Activated CD4-positive, alpha-beta T cell treated with anti-CD3 and anti-CD28 coated beads, Interleukin-2, amount 10 ng/mL, durations not matched to agents 24 days and 14 days (primary cell): ENCODE measurements at places on chromosomes 4 and X. TPM values are rescaled to one million over a fixed set of nuclear protein-coding genes. Genes with fewer than 3 reads are reported as not detected.

The MAP3K15 gene
- total RNA-seq: 0.31 and 0.37 TPM in 2 replicates

The DCAF12L2 gene
- total RNA-seq: not detected in 2 replicates

The NUDT10 gene
- total RNA-seq: 0.28 and 0.51 TPM in 2 replicates

The TMPRSS11D gene
- total RNA-seq: not detected in 2 replicates

The CASK gene
- total RNA-seq: 16.4 and 19.3 TPM in 2 replicates

GRCh38 chr4:85700362-85700761 lies 225.4 kb downstream of the ARHGAP24 start:
- H3K4me1 ChIP-seq: no peaks in the 10 kb centered on the region
- H3K27ac ChIP-seq: no peak overlapping the region
- H3K36me3 ChIP-seq: no peaks in the 10 kb centered on the region
- DNase-seq: no peak

DNA sequence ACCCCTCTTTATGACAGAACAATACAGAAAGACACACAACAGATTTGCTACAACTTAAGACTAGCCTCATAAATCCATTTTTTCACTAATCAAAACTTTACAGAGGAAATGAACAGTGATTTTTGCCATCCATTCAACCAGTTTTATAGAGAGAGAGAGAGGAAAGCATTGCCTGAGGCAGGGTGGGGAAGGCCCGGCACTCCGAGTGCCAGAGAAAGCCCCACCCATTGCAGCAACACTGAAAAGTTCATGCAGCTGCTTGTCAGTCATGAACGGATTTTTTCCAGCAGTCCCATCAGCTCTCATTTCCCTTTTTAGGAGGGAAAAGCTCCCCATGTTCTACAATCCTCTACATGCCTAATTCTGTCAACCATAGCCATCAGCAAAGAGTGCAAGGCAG lies 236.9 kb downstream of the CHIC1 start:
- no peak overlapping the region for H3K27ac ChIP-seq
- no peak overlapping the region for H3K4me3 ChIP-seq
- no peak for DNase-seq
- H3K4me1 ChIP-seq: no peaks in the 10 kb centered on the region

GRCh38 chrX:45598861-45599260 lies 398.2 kb upstream of the DIPK2B start:
- H3K4me3 ChIP-seq: no peak overlapping the region
- no peaks in the 10 kb centered on the region for H3K36me3 ChIP-seq
- H3K4me1 ChIP-seq: no peaks in the 10 kb centered on the region

DNA sequence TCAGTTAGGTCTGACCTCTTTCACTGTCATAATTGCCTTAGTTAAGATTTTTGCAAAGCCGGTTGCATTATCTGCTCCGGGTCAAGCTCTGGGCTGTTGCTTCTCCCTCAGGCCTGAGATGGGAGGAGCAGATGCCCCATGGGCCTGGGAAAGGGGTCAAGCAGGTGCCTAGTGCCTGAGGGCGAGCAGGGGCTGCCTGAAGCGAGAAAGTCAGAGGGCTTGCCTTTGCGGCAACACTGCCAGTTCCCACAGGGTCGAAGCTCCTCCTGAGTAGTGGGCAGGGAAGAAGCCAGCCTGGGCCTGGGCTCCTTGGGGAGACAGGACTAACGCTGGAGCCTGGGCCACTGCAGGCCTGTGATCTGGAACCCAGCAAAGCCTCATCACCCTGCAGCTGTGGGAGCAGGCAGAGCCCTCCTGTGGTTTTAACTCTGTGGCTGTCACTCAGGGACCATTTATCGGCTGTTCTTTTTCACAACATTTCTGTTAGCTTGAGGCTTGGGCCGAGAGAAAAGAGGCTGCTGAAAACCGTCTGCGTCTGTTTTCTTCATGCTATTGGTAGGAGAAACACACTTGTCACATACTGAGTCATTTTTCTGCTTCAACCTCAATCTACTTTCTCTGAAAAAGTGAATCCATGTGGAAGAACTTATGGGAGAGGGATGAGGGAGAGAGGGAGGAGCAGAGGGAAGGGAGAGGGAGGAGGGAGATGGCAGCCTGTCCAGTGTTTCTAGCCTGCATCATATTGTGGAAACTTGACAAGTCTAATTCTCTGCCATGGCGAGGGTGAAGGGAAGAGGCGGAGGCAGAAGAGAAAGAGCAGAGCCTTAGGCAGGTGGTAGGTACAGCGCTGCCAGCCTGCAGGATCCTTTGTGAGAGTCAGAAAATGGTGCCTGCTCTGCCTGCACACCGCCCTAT lies 68.4 kb downstream of the RHOH start:
- H3K27me3 ChIP-seq: no peaks in the 10 kb centered on the region
- peak; percentile 66 for DNase-seq
- peaks cover 2% of the 10 kb centered on the region for H3K36me3 ChIP-seq

GRCh38 chr4:173736840-173737239 lies 206.8 kb upstream of the HAND2 start:
- no peaks in the 10 kb centered on the region for H3K36me3 ChIP-seq
- H3K4me3 ChIP-seq: no peak overlapping the region
- H3K27ac ChIP-seq: no peak overlapping the region
- no peaks in the 10 kb centered on the region for H3K4me1 ChIP-seq

GRCh38 chrX:110201799-110202198 lies 116.1 kb downstream of the AMMECR1 start:
- no peak overlapping the region for H3K27ac ChIP-seq
- no peak overlapping the region for H3K4me3 ChIP-seq
- peaks cover 6% of the 10 kb centered on the region for H3K4me1 ChIP-seq
- DNase-seq: no peak
- peaks cover 10% of the 10 kb centered on the region for H3K36me3 ChIP-seq
- no peaks in the 10 kb centered on the region for H3K27me3 ChIP-seq

DNA sequence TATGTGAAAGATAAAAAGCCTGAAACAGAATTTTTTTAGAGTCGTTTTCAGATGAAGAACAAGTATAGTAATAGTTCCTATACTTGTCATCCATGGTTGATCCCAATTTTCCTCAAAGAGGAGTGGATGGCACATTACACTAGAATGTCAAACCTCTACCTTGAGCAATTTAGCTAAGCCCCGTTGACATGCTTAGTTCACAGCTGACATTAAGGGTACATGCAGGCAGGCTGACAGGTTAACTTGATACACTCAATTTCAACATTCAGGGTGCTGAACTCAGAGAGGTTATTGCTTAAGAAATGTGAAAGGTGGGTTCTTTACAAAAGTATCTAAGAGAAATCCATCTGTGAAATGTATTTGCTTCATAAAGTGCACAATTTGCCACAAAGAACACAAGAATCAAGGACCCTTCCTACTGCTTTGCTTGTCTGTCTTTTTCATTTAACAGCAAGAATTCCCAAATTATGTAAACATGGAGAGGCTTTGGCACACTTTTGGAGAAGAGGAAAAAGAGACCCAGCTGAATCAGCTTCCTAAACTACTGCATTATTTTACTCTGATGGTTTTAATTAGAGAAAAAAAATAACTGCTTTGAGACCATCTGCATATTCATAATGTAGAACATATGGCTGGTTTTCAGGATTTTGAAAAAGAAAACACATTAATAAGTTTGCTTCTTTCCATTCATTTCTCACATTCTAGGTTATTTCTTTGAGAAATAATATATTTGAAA lies 122.5 kb upstream of the DDIT4L start:
- H3K27me3 ChIP-seq: no peaks in the 10 kb centered on the region
- H3K27ac ChIP-seq: no peak overlapping the region
- no peaks in the 10 kb centered on the region for H3K4me1 ChIP-seq

- H3K4me1 ChIP-seq: no peaks in the 10 kb centered on the region
- H3K4me3 ChIP-seq: no peak overlapping the region
- H3K27me3 ChIP-seq: no peaks in the 10 kb centered on the region
- no peak overlapping the region for H3K27ac ChIP-seq
- DNase-seq: no peak
- no peaks in the 10 kb centered on the region for H3K36me3 ChIP-seq
Measured at GRCh38 chr4:126136922-126137781, 822.4 kb downstream of the FAT4 start.

- H3K4me1 ChIP-seq: no peaks in the 10 kb centered on the region
- H3K27me3 ChIP-seq: peaks cover 3% of the 10 kb centered on the region
Measured at GRCh38 chr4:73340917-73341316, 63.2 kb upstream of the ALB start.
